ENCODE measurements at places on chromosomes 7 and 10.

GRCh38 chr10:58712141-58712540 is 199.5 kb downstream of the BICC1 start:
- DNase-seq = no peak

- DNase-seq = no peak
Measured at GRCh38 chr7:125059861-125060456, 130.3 kb upstream of the POT1 start.

GRCh38 chr7:88429382-88429781 is 122.7 kb upstream of the STEAP4 start:
- no peak for DNase-seq

DNA sequence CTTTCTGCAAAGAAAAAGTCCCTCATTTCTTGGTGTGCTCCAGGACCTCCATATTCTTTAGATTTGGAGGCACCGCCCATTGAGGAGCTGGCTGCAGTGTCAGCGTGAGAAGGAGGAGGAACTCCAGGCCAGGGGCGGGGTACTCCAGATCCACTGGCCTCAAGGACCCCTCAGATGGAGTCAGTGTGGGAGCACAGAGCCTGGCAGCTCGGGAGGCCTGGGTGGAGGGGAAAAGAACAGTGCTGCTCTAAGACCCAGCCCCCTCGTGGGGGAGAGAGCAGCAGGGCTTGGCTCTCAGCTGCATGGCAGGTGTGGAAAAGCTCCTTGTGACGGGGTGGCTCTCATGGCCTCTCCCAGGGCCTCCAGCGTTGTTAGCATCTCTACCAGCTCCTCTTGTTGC is 70.5 kb downstream of the ITGB1 start:
- no peak for DNase-seq

DNA sequence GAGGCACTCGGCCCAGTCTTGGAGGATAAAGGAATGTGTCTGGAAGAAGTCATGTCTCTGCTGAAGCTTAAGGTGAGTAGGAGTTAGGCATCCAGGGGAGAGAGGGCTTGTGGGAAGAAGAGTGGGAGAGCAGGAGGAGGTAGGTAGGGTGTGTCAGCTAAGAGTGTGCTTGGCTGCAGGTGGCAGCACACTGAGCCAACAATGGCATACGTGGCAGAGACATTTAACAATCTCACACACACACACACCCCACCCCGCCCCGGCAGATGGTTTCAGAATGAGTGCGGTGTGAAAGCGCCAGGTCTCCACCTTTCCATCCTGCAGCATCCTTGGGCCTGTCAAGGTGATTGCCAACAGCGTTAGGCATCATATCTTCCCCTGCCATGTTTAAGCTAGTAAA is 11.2 kb upstream of the ARPC1A start:
- no peak for DNase-seq
